ENCODE measurements at places on chromosomes 3 and 15.

DNA sequence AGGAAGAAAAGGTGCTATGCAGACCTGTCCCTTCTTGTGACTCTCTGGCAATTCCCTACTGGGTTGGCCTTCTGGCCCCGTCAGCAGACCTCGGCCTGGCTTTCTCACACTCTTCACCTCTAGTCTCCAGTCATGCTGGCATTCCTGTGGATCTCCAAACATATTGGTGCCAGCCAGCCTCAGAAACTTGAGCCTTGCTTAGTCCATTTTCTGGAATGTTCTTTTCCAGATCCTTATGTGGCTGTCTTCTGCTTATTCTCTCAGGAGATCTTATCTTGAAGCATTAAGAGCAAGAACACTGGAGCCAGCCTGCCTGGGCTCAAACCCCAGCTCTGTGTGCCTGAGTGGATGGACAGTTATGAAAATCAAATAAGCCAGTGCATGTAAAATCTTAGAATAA is 88.2 kb upstream of the NTRK3 start:
- no peak for DNase-seq

- DNase-seq, result no peak
Measured at GRCh38 chr15:44173813-44174212, 21.3 kb downstream of the FRMD5 start.

GRCh38 chr3:27865731-27866130 is 143.6 kb upstream of the EOMES start:
- no peak for DNase-seq

GRCh38 chr3:141380279-141380678 is 12.0 kb downstream of the ZBTB38 start:
- DNase-seq, result no peak

DNA sequence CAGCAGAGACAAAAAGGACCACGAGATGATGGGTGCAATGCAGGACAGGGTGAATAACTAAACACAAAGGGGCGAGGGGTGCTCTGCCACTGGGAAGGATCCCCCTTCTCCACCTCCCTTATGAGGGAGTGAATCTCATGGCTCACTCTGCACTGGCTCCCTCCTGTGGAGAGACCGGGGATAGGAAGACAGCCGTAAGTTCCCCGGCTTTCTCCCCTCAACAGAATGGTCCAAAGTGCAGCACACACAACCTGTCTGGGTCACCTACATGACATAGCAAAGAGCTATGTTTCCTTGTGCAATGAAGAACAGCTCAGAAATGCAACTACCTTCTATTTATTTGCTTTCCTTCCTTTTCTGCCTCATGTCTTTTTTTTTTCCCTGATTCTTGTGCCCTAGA is 7.8 kb upstream of the ACSBG1 start:
- DNase-seq, result peak; percentile 16

DNA sequence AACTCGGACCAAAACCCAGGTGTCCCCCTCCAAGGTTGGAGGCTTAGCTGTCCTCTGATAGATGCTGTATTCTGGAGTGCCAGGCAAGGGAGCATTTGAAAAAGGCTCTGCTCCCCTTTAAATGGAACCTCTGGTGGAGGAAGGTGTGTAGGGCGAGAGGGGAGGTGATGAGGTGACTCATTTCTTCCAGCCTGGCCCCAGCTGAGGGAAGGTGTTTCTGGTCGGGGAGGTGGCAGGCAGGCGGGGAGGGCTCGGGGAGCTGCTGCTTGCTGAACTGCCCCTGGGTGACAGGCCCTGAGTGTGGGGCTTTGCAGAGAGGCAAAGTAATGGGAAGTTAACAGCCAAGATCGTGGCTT is 18.8 kb downstream of the PSTPIP1 start:
- peak; percentile 79 for DNase-seq

DNA sequence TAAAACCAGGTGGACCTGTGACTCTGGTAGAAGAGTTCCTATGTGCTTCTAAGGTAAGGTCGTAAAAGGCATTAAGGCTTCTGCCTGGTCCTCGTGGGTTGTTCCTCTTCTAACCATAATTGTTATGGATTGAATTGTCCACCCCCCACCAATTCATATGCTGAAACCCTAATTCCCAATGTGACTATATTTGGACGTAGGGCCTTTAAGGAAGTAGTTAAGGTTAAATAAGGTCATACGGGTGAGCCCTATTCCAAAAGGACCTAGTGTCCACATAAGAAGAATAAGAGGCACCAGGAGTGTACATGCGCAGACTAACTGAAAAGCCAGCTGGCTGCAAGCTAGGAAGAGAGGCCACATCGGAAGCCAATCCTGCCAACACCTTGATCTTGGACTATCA is 1.9 kb downstream of the ADPGK start:
- DNase-seq, result no peak

DNA sequence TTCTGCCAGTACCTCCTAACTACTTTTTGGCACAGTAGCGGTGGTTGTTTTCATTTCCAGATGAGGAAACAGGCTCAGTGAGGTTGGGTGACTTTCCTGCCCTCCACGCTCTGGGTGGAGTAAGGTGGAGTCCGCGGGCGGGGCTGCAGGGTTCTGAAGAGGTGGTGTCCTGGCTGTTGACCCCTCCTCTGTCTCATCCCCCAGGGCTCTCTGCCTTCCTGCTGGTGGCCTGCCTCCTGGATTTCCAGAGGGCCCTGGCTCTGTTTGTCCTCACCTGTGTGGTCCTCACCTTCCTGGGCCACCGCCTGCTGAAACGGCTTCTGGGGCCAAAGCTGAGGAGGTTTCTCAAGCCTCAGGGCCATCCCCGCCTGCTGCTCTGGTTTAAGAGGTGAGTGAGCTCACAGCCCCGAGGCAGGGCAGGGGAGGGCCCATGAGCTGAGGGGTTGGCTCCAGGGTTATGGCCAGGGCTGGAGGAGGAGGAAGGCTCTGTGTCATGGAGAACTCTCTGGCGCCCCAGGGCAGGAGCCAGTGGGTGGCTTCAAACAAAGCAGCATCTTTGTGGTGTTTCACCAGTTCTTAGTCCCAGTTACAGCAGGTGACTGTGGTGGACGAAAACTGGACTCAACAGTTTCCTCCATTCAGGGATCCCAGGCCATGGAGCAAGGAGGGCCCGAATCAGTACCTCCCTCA is 10.4 kb downstream of the SLC28A1 start:
- DNase-seq, result no peak

DNA sequence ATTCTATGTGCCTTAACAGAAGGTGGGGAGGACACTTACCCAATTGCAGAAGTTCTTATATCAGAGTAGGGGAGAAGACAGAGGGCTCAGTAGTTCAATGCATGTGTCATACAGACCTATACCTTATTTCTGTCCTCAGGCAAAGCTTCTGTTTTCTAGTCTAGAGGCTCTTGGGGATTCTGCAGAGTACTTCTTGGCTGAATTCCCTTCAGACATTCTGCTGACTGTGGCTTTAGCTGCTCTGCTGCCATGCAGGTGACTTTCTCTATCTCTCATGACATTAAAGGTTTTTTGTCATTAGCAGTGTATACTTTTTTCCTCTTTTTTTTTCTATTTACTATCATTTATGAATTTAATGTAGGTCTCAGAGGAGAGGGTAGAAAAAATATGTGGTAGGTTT is 172.8 kb upstream of the PLSCR5 start:
- no peak for DNase-seq

GRCh38 chr3:117398141-117398899 is 688.7 kb downstream of the TUSC7 start:
- DNase-seq, result no peak

DNA sequence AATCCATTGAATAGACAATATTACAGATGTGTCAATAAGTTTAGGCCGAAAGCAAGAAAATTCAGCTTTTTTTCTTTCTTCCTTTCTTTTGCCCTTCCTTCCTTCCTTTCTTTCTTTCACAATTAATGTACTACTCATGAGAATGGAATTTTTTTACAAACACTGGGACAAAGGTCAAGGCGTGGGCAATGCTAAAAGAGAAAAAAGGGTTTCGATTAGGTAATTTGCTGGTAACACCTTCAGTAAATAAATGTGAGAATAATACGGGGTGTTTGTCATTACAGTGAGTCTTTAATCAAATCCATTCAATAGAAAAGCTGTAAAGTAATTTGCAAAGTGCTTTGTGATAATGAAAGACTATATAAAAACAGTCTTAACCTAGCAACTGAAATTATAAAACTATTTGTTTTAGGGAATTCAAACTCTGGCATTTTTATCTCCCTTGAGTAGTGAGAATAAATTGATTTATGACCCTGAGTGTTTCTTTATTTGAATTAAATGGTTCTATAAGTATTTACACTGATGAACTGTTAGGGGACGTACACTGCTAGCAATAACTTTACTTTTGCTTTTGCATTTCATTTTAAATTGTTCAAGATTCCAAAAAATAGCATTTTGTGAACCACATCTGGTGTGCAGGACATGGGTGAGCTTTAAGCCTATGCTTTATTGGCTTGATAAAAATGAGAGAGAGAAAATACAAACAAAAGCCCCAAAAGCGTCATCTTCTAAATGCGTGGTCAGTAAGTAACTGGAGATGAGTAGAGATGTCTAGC is 104.2 kb upstream of the THRB start:
- no peak for DNase-seq

GRCh38 chr15:86591994-86592735 is 512.5 kb downstream of the AGBL1 start:
- DNase-seq, result no peak

- no peak for DNase-seq
Measured at GRCh38 chr3:78666470-78666800, 1101.4 kb downstream of the ROBO1 start.

GRCh38 chr3:185308126-185308754 is 54.4 kb upstream of the EHHADH start:
- peak; percentile 39 for DNase-seq

- DNase-seq, result no peak
Measured at GRCh38 chr3:11508346-11509172, 135.2 kb downstream of the VGLL4 start.

GRCh38 chr3:117443014-117443413 is 733.4 kb downstream of the TUSC7 start:
- no peak for DNase-seq

DNA sequence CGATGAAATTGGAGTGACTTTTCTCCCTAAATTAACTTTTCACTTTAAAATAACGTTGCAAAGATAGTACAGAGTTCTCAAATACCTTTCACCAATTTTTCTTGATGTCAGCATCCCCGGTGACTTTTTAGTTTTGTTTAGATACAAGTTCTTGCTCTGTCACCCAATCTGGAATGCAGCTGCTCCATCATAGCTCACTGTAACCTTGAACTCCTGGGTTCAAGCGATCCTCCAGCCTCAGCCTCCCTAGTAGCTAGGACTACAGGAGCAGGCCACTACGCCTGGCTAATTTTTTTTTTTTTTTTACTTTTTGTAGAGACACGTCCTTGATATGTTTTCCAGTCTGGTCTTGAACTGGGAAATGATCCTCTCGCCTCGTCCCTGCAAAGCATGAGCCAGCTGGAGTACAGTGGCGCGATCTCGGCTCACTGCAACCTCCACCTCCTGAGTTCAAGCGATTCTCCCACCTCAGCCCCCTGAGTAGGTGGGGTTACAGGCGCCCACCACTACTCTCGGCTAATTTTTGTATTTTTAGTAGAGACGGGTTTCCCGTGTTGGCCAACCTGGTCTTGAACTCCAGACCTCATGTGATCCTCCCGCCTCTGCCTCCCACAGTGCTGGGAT is 747 bp downstream of the NSUN3 start:
- no peak for DNase-seq

DNA sequence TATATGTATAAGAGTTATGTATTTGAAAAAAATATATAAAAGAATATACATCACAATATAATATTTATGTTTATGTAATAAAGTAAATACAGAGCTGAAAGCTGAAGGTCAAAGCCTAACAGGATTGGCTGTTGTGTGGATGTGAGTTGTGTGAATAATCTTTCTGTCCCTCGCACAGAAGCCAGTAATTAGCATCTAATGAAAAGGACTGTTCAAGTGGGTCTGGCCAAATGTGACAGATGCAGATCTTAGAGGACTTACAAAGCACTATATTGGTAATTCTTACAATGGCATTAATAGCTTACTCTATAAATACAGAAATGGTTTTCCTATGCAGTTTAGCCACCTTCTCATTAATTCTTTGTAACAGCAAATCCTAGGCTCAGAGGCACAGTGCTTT is 2.4 kb downstream of the MKRN3 start:
- no peak for DNase-seq
